Activated CD4-positive, alpha-beta T cell treated with anti-CD3 and anti-CD28 coated beads, Interleukin-2, amount 10 ng/mL, durations not matched to agents 7 days and 5 days (primary cell): ENCODE measurements at places on chromosomes 7 and 10. TPM values are rescaled to one million over a fixed set of nuclear protein-coding genes. Genes with fewer than 3 reads are reported as not detected.
A peak's percentile ranks its signal among the peaks of the same experiment; 100 is the strongest.

Gene TBL2
- 28.2 TPM for total RNA-seq

Gene ENKUR
- not detected for total RNA-seq

Gene GIMAP8
- total RNA-seq: 35.9 TPM

Gene PRKCQ
- total RNA-seq: 62.6 TPM

Gene PIP
- total RNA-seq: not detected

Gene ASAH2
- total RNA-seq: 2.4 TPM

Gene FZD8
- total RNA-seq: 0.15 TPM

Gene UCN3
- not detected for total RNA-seq

Gene CPA2
- total RNA-seq: not detected

Gene BHLHA15
- not detected for total RNA-seq

GRCh38 chr10:105037022-105037421 is 395.9 kb downstream of the SORCS3 start:
- DNase-seq: no peak

GRCh38 chr10:121428867-121429266 is 169.4 kb downstream of the FGFR2 start:
- no peak for DNase-seq

- peak; percentile 79 for DNase-seq
Observed at GRCh38 chr7:117008886-117009531, 55.7 kb downstream of the ST7 start.

- no peak for DNase-seq
Observed at GRCh38 chr10:111648046-111648445, 535.5 kb downstream of the GPAM start.

- no peak for DNase-seq
Observed at GRCh38 chr10:97332591-97333350, 1.8 kb downstream of the FRAT2 start.

DNA sequence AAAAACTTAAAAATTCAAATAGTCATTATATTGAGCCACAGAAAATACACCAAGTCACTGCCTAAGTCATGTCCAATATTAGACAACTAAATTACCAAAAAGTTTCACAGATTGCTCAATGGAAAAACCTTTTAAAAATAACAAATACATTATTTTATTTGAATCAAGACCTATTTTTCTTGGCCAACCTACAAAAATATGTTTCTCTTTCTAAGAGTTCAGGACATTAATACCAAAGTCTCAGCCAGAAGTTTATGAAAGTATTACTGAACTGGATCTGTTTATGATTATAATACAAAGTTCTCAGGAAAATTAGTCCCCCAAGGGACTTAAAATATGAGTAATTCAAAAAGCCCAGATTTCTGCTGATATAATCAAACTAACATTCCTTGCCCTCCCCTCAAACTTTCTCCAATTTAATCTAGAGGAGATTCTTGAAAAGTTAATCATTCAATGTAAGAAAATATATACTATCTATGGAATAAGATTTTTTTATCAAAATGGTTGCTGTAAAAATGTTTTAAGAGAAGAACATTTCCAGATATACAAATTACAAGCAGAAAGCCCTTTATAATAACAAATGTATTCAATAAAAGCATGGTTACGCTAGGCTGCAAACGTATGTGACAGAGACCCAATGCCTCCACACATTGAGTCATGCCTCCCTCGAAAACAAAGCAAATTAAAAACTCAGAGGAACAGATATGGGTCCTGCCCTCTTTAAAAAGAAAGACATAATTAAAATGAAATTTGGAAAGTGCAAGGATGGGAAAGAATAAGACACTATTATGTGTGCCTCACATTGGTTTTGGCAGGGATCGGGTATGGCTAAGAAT is 381.6 kb downstream of the PARD3 start:
- DNase-seq: no peak

DNA sequence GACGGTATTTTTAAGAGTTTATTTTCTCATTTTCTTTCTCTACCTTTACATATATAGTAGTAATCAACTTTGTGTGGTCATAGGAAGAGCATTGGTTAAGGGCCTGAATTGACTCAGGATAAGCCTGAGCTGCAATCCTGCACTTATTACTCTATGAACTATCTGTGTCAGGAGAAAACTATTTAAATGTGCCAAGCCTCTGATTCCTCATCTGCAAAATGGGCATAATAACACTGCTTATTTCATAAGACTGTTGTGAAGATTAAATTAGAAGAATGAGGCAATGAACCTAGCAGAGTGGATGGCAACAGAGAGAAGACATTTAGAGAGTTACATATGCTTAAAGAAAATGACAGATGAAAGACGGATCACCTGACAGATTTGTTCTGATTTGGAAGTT is 175.5 kb downstream of the RELN start:
- no peak for DNase-seq

- no peak for DNase-seq
Observed at GRCh38 chr7:24879291-24879690, 100.7 kb downstream of the OSBPL3 start.

DNA sequence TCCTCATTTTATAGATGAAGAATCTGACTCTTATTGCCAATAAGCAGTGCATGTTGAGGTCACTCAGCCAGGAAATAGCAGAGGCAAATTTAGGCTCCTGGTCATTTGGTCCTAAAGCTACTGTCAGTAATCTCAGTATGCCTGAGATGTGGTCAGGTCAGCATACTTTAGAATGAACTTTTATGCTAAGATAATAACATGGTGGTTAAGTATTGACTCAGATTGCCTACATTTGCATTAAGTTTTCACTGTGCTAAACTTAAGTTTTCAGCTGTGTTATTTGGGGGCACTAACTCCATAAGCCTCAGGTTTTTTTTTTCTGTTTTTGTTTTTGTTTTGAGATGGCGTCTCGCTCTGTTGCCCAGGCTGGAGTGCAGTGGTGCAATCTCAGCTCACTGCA is 35.9 kb upstream of the CCSER2 start:
- no peak for DNase-seq

- no peak for DNase-seq
Observed at GRCh38 chr10:15558136-15558535, 161.6 kb downstream of the ITGA8 start.

DNA sequence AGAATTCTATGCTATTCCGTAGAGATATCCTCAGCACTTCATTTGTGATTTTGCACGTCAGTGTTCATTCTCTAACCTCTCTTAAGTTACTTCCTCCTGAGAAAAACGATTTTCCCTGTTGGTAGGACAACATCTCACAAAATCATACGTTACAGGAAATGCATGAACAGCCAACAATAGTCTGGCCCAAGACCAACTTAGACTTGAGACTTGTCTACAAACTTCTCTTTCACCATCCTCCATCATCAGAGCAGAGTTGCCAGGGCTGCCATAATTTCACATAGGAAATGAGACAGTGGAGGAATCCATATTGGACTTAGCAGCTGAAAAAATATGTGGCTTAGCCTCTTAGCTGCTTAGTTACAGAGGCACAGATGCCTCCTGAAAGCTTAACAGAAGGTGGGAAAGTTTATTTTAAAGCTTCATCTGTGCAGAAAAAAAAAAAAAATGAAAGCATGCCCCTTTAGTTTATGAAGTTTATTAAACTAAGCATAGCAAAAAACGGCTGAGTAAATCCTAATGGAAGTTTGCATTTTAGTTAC is 222.5 kb upstream of the CACNA2D1 start:
- DNase-seq: no peak

DNA sequence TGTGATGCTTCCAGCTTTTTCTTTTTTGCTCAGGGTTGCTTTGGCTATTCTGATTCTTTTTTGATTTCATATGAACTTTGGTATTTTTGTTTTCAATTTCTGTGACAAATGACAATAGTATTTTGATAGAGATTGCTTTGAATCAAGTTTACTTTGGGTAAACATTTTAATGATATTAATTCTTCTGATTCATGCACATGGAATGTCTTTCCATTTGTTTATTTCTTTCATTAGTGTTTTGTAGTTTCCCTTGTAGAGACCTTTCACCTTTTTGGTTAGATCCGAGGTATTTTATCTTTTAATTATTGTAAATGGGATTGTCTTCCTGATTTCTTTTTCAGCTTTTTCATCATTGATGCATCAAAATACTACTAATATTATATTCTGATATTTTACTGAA is 93.2 kb downstream of the LANCL2 start:
- no peak for DNase-seq

GRCh38 chr7:70810558-70811139 is 321.3 kb upstream of the GALNT17 start:
- no peak for DNase-seq

GRCh38 chr10:43689618-43689954 is 40.9 kb upstream of the ZNF32 start:
- DNase-seq: peak; percentile 22
